ENCODE measurements at places on chromosomes 7 and 10. TPM values are rescaled to one million over a fixed set of nuclear protein-coding genes. Genes with fewer than 3 reads are reported as not detected.

Gene GPR26
- total RNA-seq, result not detected

Gene DOCK4
- total RNA-seq, result 30.3 TPM

Gene CPEB3
- total RNA-seq, result 0.66 TPM

Gene PTPRZ1
- total RNA-seq, result not detected

Gene HOXA5
- 22.1 TPM for total RNA-seq

Gene WNT8B
- total RNA-seq, result not detected

Gene NRCAM
- 2.1 TPM for total RNA-seq

Gene TEX36
- total RNA-seq, result not detected

Gene FAM171A1
- total RNA-seq, result 6.2 TPM

Gene DDC
- not detected for total RNA-seq

Gene AKR1E2
- total RNA-seq, result 11.7 TPM
